Liver (tissue), 10 donors: ENCODE measurements at places on chromosomes 7 and 10.

DNA sequence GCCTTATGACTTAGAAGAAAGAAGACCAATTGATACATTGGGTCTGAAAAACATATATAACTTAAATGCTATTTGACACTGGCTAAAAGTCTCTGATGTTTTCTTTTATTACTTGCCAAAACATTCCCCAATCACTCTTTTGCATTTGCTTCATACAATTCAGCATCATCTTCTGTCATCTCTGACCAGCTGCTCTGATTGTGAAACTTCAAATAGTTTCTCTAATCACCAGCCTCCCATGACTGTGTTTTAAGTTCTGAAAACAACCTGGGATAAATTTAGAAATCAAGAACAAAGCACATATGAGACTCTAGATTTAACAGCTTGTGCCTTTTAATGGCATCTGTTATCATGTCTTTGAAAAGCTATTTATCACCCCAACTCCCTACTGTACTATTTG, 208.4 kb upstream of the KCND2 start:
- H3K4me3 ChIP-seq = no peak overlapping the region
- H3K27ac ChIP-seq = no peak overlapping the region
- H3K36me3 ChIP-seq = no peaks in the 10 kb centered on the region
- H3K4me1 ChIP-seq = no peaks in the 10 kb centered on the region

DNA sequence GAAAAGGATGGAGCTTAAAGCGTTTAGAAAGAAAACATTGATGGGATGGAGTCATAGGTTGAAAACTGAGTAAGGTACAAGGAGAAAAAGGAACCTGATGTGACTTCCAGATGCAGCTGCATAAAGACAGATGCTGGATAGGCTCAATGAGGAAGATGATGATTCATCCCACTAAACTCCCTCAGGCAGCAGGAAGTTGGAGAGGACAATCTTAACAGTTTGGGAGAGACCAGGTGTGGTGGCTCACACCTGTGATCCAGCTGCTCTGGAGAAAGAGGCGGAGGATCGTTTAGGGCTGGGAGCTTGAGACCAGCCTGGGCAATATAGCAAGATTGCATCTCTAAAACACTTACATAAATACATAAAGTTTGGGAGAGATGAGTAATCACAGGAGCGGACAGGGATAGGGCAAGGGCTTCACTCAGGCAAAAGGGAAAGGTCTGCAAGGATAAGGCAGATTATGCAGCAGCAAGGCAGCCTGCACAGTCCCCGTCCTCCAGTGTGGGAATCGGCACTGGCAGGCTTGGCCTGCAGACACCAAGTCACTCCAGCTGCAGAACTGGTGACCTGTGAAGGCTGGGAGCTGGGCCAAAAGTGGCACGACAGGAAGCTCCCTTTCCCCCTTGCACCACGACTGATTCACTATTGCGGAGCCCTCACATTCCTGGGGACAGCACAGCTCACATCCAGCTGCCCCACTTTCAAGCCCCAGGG, 438.5 kb downstream of the GRID1 start:
- H3K4me3 ChIP-seq = no peak overlapping the region
- no peaks in the 10 kb centered on the region for H3K4me1 ChIP-seq
- DNase-seq = no peak

DNA sequence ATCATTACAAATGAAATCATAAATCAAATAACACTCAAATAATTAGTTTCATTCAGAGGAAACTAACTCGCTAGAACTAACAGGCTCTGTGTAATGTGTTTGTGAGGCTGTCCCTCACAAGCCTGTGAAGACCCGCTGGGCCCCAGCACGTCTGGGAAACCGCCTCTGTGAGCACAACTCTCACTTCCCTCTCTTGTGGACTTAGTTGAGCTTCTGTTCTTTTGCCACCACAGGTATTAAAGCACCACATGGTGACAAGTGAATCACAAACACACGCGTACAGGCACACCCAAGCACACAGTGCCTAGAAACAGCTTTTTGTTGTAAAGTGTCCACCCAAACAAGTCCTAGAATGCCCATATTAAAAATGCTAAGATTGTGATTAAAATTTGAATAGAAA, 51.0 kb downstream of the ZNF777 start:
- H3K27me3 ChIP-seq = no peaks in the 10 kb centered on the region
- H3K4me3 ChIP-seq = no peak overlapping the region
- DNase-seq = no peak

DNA sequence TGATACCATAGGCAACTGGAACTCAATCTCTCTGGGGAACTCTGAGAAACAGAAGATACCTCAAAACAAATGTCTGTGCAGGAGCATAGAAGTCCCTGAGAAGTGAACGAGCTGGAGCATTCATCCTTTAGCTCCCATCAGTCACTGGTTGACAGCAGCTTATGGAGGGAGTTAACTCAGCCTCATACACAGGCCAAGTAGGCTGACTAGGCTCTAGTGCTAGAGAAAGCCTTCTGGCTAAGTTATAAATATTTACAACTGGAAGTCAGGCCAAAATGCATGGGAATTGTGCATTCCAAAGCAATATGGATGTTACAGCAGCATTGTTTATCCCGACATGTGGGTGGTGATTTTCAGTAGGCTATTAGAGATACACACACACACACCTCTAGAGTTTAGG, 66.5 kb downstream of the ANK3 start:
- no peaks in the 10 kb centered on the region for H3K27me3 ChIP-seq
- H3K36me3 ChIP-seq = no peaks in the 10 kb centered on the region
- no peak overlapping the region for H3K27ac ChIP-seq
- DNase-seq = no peak
- no peak overlapping the region for H3K4me3 ChIP-seq
- H3K4me1 ChIP-seq = no peaks in the 10 kb centered on the region

GRCh38 chr10:44865289-44865671, 45.9 kb upstream of the TMEM72 start:
- no peaks in the 10 kb centered on the region for H3K36me3 ChIP-seq
- H3K4me3 ChIP-seq = no peak overlapping the region
- H3K27me3 ChIP-seq = no peaks in the 10 kb centered on the region
- H3K27ac ChIP-seq = no peak overlapping the region

- no peak for DNase-seq
- H3K4me3 ChIP-seq = no peak overlapping the region
- H3K27ac ChIP-seq = no peak overlapping the region
- no peaks in the 10 kb centered on the region for H3K4me1 ChIP-seq
Observed at GRCh38 chr10:56269181-56269580, 91.9 kb downstream of the ZWINT start.

- peaks cover 32% of the 10 kb centered on the region for H3K36me3 ChIP-seq
- no peak overlapping the region for H3K27ac ChIP-seq
- H3K4me3 ChIP-seq = no peak overlapping the region
- no peaks in the 10 kb centered on the region for H3K27me3 ChIP-seq
- peaks cover 1% of the 10 kb centered on the region for H3K4me1 ChIP-seq
- no peak for DNase-seq
Observed at GRCh38 chr7:56099653-56100052, 6.6 kb downstream of the CHCHD2 start.
